ENCODE measurements at places on chromosomes 6 and 20. TPM values are rescaled to one million over a fixed set of nuclear protein-coding genes. Genes with fewer than 3 reads are reported as not detected.

DNA sequence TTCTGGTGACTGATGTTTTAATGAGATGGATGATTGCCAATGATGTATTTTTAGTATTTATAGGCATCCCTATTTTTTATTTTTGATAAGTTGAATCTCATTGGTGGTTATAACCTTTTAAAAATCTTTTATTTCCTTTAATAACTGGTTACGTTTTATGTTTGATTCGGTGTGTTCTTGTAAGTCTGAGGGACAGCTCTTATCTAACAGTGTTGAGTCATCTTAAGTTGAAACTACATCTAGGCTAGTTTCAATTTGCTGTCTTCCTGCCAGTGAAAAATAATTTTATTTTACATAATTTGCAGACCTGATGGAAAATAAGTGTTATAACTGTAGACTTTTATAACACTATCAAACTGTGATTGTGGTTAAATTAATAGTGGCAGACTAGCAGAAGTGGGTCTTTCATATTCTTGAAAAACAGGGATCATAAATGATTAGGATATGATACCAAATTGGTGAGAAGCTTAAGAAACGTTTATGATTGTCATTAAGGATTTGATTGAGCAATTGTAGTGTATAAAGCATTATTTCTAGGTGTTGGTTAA is 4.6 kb downstream of the AFDN start:
- no peak for DNase-seq

The MTO1 gene
- total RNA-seq = 45.0 TPM

The MBOAT1 gene
- total RNA-seq = 16.1 TPM

GRCh38 chr6:33846226-33846625 is 42.4 kb upstream of the MLN start:
- DNase-seq = no peak

The RALGAPA2 gene
- total RNA-seq = 26.4 TPM

GRCh38 chr20:44310664-44311639 is at the start of gene FITM2:
TSS of gene FITM2 (minus strand) at chr20:44311202. CDS start at chr20:44311148, 54 bp downstream.
- peak; percentile 99 for DNase-seq

The GNMT gene
- total RNA-seq = not detected

DNA sequence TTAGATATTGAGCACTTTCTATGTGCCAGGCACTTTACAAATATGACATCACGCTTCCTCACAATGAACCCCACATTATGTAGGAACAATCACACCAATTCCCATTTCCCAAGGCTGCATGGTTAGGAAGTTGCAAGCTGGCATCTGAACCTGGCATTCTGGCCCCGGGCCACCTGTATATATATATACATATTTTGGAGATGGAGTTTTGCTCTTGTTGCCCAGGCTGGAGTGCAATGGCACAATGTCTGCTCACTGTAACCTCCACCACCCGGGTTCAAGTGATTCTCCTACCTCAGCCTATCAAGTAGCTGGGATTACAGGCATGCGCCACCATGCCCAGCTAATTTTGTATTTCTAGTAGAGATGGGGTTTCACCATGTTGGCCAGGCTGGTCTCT is 30.4 kb downstream of the SRC start:
- DNase-seq = no peak

GRCh38 chr6:2617729-2618128 is 133.0 kb downstream of the MYLK4 start:
- DNase-seq = no peak

The STMND1 gene
- total RNA-seq = not detected

DNA sequence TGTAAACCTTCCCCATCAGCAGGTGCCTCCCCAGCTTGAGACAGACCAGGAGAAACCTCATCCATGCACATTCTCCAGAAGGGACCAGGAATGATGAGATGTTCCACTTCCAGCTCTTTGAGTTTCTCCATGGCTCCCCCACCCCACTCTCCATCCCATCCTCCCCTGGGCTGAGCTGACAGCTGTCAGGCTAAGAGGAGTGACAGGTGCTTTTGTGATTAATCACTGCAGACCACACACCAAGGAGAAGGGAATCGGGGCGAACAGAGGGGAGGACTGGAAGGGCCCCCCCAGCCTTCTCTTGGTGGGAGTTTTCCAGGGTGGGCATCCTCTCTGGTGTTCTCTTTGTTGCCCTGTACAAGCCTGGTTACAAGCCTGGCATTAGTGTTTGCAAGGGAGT is 56.1 kb upstream of the ZFAND3 start:
- no peak for DNase-seq

DNA sequence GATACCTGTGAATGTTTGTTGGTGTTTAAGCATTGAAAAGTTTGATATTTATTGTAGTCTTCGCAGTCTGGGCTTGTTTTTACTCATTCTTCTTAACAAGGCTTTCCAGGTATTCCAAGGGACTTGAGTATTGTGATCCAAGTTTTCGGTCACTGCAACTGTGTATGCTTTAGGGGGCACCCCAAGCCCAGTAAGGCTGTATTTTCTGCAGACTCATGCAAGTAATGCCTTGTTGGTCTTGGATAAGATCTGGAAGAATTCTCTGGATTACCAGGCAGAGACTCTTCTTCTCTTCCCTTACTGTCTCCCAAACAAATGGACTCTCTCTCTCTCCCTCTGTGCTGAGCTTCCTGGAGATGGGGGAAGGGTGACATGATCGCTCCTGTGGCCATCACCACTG is 82.1 kb downstream of the RFPL4B start:
- no peak for DNase-seq

The LY6G6D gene
- total RNA-seq = not detected

The TMC2 gene
- total RNA-seq = not detected

DNA sequence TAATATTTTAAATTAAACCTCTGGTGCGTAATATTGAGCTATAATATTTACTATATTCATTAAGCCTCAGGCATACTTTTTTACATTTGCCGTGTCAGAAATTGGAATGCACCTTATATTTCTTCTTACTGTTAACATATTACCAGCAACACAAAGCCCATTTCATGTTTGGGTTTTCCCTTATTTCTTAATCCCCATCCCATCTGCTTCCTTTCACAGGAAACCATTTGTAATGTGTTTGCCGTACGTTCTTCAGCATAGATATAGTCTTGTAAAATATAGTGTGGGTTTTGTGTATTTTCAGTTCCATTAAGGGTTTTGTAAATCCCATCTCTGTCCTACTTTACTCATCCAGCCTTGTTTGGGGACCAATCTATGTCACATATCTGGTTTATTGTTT is 6.5 kb downstream of the EYS start:
- no peak for DNase-seq

All from activated CD4-positive, alpha-beta T cell treated with anti-CD3 and anti-CD28 coated beads for 36 hours (primary cell).